T-helper 2 cell treated with Interferon-gamma antibody and Interleukin-4, amounts not matched to agents 5 μg/mL and 100 μg/mL, for 36 hours (primary cell): ENCODE measurements at places on chromosomes 4 and X.

- DNase-seq = no peak
Measured at GRCh38 chr4:174616661-174617060, 94.4 kb upstream of the HPGD start.

- DNase-seq = no peak
Measured at GRCh38 chr4:93960450-93960849, 131.9 kb downstream of the ATOH1 start.

- DNase-seq = no peak
Measured at GRCh38 chr4:147332091-147332490, 148.8 kb upstream of the EDNRA start.

GRCh38 chr4:62450740-62451139 is 1250.6 kb downstream of the ADGRL3 start:
- no peak for DNase-seq

DNA sequence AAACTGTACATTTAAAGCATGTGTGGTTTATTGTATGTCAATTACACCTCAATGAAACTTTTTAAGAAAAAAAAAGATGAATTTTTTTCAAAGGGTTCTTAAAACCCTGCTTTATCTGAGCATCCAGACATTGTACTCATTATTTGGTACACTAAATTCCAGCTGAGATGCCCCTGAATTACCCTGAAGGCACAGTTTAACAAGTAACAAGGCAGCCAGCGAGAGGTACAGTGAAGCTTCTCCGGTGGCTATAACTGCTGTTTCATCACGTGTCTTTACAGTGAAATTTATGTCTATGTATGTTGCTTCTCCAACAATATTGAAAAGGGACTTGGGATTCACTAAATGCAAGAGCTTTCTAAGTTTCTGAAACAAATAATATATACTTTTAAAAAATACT is 15.8 kb downstream of the SLC7A11 start:
- no peak for DNase-seq

DNA sequence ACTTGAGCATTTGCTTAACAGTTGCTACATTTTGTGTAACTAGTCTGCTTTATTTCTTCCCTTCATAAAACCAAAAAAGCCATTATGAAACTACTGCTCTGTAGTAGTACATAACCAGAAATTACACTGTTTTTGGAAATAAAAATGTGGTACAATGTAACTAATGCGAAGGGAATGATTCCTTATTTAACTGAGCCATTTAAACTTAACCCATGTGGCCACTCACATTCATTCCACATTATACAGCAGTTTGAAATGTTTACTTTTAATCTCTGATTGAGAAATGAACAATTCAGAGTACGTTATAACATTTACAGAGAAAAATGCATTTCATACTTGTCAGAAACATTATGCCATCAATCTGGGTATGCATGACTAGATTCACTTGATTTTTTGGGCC is 94.2 kb downstream of the NYX start:
- no peak for DNase-seq

- no peak for DNase-seq
Measured at GRCh38 chr4:88333741-88334405, 44.8 kb upstream of the HERC6 start.
